ENCODE measurements at places on chromosomes 1 and 21.

- DNase-seq: no peak
Observed at GRCh38 chr1:22526098-22526497, 37.2 kb upstream of the EPHA8 start.

- peak; percentile 74 for DNase-seq
Observed at GRCh38 chr1:160124705-160125478, 9.3 kb downstream of the ATP1A2 start.

DNA sequence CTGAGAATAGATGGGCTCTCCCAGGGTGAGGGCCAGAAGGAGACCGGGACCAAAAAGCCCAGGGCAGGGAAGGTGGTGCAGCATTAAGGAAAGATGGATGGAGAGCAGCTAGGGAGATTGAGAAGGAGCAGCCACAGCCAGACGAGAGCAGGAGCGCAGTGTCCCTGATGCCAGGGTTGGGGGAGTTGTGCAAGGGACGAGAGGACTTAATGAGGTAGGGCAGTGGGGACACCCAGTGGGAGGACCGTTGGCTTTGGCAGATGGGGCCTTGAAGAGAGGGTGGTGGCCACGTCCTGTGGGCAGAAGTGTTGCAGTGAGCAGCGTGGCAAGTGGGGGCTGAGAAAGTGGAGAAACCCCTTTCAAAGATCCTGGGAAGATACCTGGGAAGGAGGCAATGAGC, 38.0 kb upstream of the KDM4A start:
- DNase-seq: no peak

- DNase-seq: no peak
Observed at GRCh38 chr1:95582746-95583145, 348.7 kb downstream of the RWDD3 start.

DNA sequence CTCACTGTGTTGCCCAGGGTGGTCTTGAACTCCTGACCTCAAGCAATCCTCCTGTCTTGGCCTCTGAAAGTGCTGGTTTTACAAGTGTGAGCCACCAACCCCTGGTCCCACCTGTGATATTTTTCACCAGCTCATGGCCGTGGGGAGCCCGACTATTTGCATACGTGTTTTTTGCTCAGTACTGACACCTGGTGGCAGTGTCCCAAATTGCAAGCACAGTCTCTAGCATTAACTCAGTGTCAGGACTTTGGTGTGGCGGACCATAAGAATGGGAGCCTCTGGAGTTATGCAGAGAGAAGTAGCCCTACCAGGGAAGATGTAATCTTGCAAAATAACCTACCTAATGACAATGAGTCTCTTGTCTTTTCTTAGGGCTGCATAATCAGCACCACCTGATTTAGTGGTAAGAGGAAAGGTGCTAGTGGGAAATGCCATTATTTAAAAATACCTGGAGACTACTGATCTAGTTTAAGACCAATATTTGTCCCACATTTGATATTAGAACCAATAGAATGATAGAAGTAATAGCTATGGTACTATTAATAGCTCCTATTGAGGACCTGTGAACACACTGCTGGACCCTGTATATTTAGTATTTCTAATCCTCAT, 305.4 kb downstream of the DISC1 start:
- DNase-seq: no peak

GRCh38 chr1:28877132-28877781, 37.1 kb upstream of the EPB41 start:
- DNase-seq: peak; percentile 66

DNA sequence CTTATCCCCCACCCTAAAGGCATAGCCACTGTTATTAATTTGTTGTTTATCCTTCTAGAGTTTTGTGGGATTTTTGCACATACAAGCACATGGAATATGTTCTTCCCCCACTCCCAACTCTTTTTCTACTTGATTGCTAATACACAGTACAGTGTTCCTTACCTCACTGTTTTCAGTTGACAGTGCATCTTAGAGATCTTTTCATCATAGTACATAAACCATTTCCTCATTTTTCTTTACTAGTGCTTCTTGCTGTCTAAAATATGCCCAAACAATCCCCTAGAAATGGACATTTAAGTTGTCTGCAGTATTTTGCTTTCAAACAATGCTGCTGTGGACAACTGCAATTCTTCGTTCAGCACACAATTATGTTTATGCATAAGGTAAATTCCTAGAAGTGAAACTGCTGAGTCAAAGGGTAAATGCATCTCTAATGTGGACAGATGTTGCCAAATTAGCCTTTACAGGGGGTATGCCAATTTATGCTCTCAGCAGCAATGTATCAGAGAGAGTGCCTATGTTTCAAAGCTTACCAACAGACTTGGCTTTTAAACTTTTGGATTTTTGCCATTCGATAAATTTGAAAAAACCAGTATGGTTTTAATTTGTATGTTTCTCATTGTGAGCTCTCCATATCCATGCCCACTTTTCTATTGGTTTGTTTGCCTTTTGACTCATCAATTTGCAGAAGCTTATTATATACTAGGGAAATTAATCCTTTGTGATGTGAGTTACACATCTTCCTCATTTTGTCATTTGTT, 132.6 kb downstream of the MRPS6 start:
- DNase-seq: no peak

- DNase-seq: no peak
Observed at GRCh38 chr1:210901981-210902770, 231.8 kb downstream of the KCNH1 start.

- peak; percentile 14 for DNase-seq
Observed at GRCh38 chr1:236280438-236281197, 1.1 kb downstream of the ERO1B start.

DNA sequence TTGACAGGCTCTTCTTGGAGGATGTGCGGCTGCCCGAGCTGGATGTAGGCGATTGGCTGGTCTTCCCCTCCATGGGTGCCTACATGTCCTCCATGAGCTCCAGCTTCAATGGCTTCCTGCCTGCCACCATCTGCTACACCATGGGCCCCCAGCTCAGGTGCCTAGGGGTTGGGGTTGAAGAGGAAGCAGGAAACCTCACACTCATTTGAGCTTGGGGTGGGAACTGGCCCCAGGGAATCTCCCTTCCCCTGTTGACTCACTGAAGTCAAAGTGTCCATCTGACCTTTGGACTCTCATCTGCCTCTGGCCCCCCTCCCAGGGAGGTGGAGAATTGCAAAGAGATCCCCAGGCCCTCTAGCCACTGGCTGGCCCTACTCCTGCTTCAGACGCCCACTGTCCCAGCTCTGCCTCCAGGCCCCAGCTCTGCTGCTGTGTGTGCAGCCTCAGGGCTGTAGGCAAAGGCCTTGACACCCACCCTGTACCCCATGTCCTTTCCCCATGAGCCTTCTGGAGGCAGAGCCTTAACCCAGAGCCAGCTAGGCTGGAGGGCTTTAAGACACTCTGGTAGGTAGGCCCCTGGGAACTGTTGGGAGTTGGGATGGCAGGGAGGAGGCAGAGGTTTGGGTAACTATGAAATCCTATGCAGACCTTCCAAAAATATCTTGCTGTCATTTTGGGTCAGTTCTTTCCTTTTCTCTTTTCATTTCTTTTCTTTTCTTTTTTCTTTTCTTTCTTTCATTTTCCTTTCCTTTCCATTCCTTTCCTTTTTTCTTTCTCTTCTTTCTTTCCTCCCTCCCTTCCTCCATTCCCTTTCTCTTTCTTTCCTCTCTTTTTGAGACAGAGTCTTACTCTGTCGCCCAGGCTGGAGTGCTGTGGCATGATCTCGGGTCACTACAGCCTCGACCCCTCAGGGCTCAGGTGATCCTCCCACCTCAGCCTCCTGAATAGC, 66.9 kb upstream of the TINAGL1 start:
- no peak for DNase-seq

DNA sequence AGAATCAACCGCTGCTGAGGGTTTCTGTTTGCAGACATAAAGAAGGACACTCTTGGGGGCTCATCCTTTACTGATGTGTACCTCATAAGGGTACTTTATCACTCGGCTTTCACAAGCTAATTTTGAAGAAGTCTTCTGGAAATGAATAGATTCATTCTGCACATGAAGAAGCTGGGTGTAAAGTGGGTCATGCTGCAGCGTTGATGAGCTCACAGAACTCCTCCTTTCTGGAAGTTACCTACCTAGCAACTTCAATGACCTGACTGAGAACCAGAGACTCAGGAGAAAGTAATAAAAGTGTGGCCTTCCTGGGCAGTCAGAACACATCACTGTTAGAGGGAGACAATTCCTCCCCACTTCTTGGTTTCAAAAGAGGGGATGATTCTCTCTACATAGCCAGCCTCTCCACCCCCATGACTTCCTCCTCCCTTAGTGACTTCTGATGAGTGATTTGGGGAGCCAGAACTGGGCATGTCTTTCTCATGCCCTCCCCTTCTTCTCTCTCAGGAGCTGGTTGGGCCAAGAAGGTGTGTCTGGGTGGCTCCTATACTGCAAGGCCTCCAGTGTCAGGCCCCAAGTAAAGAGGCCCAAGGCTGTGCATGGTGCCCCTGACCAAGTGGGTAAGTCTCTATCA, 27.0 kb downstream of the PCNX2 start:
- DNase-seq: no peak

- no peak for DNase-seq
Observed at GRCh38 chr1:10973956-10974881, 38.2 kb upstream of the TARDBP start.

DNA sequence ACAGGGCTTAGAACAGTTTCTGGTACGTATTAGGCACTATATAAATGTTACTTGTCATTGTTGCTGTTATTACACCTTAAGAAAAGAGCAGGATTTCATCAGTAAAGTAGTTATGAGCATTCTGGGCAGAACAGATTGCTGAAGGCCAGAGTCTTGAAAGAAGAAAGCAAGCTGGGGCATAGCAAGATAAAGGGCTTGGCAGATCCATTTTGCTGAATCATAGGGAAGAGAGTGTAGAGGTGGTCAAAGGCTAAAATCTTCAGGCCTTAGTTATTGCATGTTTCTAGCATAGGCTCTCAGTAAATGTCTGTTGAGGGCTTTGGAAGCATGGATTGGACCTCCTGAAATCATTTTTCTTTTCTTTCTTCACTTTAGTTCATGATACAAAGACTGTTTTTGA, 67.5 kb downstream of the PLA2G4A start:
- no peak for DNase-seq

GRCh38 chr1:96634883-96635282, 86.7 kb upstream of the PTBP2 start:
- no peak for DNase-seq

DNA sequence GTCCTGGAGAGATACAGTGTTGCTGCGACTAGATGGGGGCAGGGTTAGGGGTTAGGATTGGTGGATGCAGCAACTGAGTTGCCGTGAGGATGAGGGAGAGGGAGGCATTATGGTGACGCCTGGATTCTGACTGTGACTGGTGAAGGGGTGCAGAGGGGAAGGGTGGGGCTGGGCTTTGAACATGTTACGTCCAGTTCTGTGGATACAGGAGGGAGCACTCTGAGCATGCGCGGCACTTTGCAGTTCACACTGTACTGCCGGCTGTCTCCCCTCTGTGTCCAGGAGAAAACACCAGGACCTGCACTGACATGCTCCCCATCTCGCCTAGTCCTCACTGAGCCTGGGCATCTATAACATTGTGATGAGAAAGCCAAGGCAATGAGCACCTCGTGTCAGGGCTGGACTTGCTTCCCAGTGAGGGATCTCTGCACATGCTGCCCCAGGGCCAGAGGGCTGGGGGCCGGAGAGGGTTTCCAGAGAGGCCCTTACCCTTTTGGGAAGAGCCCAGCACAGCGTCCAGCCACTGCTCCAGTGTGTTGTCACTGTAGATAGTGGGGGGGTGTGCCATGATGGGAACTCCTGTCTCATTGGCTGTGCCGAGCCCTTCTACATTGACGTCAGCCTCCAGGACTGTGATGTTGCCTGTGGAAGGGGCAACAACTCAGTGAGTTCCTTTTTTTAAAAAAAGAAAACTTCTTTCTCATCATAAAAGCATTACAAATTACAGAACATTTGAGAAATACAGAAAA, 7.6 kb downstream of the FAM151A start:
- no peak for DNase-seq

GRCh38 chr1:234862360-234862943, 252.5 kb upstream of the IRF2BP2 start:
- DNase-seq: no peak

- no peak for DNase-seq
Observed at GRCh38 chr1:88973520-88974137, 18.8 kb downstream of the KYAT3 start.

- DNase-seq: no peak
Observed at GRCh38 chr1:37890378-37891014, 31.1 kb upstream of the MTF1 start.

DNA sequence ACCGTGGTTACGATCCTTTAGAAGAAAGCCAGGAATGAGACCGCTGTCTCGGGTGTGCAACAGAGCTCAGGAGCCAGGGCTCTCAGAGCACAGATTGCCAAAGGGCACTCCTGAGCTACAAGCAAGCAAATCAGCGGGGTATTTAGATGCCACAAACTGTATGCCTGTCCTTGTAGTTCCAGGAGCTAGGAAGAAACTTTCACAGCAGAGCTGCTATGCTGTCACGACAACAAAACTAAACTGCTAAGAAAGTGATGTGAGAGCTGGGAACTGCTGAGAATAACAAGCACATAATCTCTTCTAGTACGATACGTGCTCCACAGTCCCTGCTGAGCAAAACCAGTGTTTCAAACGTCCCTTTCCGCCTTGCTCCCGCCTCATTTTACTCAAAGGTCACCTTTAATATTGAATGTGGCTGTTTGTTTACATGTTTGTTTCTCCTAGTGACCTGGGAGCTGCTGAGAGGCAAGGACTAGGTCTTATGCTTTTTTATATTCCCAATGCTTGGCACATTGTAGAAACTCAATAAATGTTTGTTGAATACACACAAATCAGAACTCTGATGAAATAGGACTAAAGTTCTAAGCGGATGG, 14.7 kb downstream of the GREM2 start:
- DNase-seq: no peak

GRCh38 chr1:165954940-165955339, 127.5 kb downstream of the UCK2 start:
- DNase-seq: no peak

- peak; percentile 10 for DNase-seq
Observed at GRCh38 chr1:176157995-176158394, 49.1 kb downstream of the COP1 start.

GRCh38 chr1:116579259-116579875, 8.5 kb upstream of the CD58 start:
- no peak for DNase-seq

- DNase-seq: no peak
Observed at GRCh38 chr1:94832446-94832845, 12.3 kb downstream of the SLC44A3 start.

DNA sequence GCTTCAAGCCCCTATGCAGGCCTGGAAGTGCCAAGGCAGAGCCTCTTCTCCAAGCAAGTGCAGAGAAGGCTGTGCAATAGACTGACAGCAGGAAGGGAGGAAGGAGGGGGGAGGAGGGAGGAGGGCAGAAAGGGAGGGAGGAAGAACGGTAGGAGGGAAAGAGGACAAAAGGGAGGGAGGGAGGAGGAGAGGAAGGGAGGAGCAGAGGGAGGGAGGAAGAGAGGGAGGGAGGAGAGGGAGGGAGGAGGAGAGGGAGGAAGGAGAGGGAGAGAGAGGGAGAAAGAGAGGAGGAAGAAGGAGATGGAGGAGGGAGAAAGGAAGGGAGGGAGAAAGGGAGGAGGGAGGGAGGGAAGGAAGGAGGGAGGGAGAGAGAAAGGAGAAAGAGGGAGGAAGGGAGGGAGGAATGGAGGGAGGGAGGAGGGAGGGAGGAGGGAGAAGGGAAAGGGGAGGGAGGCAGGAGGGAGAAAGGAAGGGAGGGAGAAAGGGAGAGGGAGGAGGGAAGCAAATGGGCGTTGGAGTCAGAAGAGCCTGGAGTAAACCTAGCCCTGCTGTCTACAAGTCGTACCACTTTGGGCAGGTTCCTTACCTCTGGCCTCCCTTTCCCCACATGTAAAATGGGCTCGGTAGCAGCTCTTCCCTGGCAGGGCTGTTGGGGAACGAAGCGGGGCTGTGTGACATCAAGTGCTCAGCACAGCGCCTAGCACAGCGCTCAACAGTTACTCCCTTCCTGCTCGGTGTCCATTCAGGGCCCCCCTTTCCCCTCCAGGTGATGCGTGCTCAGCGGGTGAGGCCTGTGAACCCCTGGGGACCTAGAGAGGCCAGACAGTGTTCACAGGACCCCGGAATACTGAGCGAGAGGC, 244.6 kb downstream of the NPHP4 start:
- no peak for DNase-seq

All from T47D (cell line).